ENCODE measurements at places on chromosomes 6 and 20.

- DNase-seq, result no peak
These were observed 233.5 kb upstream of the SGK1 start for GRCh38 chr6:134551245-134551960.

GRCh38 chr6:30091577-30092381, 16.2 kb upstream of the RNF39 start:
- DNase-seq, result no peak

DNA sequence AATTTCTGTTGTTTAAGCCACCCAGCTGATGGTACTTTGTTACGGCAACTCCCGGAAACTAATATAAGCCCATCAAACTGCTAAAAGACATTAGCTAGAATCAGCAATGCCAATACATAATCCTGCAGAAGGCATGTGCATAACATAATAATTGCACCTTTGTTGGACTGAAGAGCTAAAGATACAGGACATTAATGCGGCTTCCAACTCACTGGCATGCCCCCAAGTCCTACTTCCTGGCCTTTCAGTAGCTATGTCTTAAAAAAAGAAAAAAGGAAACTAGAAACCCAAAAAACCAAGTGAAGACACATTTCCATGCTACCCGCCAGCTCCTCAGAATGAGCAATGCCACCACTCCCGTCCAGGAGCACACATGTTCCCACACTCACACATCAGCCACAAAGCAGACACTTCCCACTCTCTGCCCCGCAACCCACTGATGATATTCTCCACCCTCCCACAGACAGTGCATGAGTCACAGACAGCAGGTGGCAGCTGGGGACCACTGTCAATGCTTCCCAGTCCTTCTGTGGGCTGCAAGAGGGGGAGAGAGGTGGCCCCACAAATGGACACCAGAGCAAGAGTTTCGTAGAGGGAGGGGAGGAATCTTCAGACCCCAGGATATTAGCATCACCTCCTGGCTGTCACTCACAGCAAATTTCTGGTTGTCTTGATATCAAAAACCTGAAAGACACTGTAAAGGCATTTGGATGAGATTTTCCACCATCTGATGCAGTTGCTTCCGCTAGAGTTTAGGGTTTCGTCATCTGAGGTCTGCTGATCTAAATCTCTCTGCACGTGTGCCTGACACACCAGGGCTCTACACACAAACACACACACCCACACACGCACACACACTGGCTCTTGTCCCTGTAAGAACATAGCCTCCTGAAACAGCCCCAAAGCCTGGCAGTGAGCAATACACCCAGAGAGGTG, 32.8 kb downstream of the GFOD1 start:
- DNase-seq, result peak; percentile 57

- no peak for DNase-seq
These were observed 84.1 kb downstream of the SLC23A2 start for GRCh38 chr20:4916971-4917881.

- DNase-seq, result no peak
These were observed 35.0 kb downstream of the BTBD9 start for GRCh38 chr6:38604700-38605099.

DNA sequence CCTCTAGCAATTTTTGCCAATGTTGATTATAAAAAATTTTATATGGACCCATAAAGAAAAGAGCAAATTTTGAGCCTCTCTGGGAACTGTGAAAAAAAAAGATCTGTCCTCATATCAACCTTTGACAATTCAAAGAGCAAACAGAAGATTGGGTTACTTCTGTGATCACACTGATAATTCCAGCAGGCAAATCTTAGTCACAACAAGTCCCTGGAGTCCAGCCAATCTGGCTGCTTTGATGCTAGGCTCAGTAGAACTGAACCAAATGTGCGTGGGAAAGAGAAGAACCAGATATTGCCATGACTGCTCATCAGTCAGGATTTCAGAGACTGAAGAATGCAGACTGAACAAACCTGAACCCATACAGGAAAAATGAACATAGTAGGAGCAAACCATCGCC, 438.4 kb upstream of the FLRT3 start:
- no peak for DNase-seq

DNA sequence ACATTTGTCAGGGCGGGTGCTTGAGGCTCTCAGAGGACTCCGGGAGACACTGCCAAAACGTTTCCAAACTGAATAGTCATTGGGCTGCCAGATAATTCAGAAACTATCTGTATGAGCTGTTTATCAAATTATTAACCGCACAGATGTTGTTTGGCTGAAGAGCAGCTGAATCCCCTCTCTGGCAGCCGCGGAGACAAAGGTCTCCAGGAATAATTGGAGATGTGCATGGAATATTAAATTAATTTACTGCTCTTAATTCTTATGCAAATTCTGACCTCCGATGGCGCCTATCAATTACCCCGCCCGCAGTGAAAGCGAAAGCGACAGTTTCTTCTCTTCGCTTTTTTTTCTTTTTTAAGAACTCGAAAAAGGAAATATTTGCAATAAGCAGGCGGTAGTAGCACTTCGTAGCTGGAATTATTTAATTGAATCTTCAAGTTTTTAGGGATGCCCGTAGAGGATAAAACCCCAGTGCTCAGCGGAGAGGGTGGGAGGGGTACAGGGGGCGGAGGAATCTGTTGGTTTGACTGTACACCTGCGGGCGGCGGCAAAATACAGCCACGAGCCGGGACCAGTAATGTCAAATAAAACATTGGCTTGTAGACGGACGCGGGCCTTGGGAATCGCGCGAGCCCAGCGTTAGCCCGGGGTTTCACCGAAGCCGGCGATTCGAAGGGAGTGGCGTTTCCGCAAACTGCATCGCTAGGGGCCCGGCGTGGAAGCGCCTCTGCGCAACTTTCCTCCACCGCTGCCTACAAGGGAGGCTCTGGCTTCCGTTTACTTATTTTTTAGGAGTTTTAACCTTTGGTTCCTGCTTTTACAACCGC, 6.2 kb downstream of the LINC00237 start:
- DNase-seq, result peak; percentile 55

DNA sequence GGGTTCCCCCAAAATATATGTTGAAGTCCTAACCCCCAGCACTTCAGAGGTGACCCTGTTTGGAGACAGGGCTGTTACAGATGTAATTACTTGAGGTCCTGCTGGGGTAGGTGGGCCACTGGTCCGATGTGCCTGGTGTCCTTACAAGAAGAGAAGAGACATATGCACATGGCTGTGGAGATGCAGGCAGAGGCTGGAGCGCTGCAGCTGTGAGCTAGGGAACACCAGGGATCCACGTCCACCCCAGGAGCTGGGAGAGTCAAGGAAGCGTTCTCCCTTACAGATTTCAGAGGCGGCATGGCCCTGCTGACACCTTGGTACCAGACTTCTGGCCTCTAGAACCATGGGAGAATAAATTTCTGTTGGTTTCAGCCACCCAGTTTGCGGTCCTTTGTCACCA, 11.7 kb upstream of the SLC22A2 start:
- no peak for DNase-seq

GRCh38 chr6:121858310-121858709, 422.9 kb downstream of the GJA1 start:
- DNase-seq, result no peak

DNA sequence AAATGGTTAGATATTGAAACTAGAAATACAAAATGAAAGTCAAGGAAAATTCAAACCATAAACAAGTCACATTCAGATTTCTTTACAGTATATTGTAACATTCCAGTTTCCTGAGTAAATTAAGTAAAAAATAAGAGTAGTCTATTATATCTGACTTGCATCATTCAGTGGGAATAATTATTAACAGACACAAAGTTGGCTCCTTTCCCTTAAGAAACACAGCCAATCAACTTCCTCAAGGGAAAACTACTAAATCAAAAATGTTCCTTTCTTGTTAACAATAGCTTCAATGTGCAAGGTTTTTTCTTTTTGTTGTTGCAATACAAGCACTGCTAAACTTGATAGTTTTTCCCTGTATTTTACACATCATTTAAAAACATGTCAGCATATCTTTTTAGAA, 33.2 kb downstream of the DNAAF9 start:
- no peak for DNase-seq

DNA sequence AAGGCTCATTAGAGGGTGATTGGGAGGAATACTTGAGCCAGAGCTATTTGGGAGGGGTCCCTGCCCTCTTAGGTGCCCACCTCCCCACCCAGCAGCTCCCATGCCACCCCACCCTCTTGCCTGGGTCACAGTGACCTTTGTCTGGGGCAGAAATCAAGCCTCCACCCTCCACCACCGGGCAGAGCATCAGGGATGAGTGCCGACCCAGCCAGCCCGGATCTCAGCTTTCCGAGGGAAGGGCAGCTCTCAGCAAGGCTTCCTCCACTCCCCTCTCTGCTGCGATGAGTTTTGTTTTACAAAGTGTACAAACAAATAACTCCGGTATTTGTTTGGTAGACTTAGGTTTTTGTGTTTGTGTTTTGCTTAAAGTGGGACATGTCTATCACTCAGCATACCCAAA, 136.7 kb upstream of the CST7 start:
- no peak for DNase-seq

DNA sequence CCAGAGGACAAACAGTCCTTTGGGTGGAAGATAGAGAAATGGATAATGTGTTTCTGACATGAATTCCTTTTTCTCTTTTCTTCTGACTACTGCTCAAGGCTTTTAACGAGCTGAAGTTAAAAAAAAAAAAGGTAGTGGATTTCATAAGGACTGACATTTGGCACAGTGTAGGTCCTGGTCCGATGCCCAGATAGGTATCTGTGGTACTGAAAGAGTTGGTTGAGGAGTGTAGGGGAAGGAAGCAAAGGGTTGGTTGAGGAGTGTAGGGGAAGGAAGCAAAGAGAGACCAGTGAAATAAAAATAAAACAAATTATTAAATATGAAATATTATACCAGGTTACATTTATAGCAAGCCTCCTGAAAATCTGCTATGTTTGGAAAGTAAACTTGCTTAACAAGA, 11.8 kb downstream of the UTRN start:
- DNase-seq, result no peak

DNA sequence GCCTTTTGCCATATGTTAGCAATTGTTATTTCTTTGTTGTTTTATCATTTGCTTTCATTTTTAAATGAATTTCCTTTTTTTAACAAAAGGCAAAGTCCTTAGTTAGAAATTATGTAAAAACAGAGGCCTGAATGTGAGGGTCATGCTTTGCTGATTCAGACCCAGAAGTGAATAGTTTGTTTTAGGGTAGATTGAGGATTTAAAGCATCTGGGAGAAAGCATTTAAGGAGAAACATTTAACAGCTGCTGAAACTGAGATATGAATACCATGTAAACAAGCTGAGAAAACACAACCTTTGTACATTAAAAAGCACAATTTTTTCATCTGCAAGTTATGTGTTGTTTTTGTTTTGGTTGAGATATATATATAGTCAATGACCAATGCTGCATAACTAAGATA, 8.0 kb downstream of the HTR1B start:
- DNase-seq, result no peak

DNA sequence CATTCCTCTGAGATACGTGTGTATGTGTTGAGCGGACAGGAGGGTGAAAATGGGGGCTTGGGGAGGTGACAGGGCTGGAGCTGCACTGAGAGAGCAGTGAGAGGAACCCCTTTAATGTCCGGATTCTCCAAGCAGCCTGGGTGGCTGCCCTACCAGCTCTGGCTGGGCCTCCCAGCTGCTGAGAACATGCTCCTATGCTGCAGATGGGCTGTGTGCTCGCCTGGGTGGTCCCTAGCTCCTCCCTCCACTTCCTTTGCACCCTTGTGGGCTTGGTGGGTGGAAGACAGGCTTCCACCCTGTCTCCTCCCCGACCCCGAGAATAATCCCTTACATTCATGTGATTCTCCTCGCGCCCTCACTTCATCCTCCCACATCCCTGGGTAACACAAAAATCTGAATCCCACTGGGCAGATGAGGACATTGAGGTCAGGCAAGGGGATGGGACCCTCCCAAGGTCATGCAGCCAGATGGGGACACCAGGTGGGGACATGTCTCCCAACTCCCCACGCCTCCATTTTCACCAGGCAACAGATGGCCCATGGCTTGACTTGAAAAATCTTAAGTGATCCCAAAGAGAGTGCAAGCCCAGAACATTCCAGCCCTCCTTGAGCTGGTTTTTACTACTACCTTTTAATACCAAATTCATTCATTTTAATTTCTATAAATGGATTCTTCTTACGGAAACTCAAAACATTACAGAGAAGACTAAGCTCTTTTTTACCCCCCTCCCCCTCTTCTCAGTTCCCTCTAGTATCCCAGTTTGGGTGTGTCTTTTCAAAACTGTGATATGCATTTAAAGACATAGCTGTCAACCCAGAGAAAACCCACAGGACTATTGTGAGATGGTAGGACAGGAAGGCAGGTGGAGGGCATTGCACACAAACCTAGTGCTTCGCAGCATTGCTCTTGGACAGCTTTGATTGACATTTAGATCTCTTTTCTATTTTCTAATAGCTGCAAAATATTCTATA, 5.0 kb upstream of the PDRG1 start:
- peak; percentile 13 for DNase-seq

- no peak for DNase-seq
These were observed 35.6 kb downstream of the GNAS start for GRCh38 chr20:58888103-58888502.

DNA sequence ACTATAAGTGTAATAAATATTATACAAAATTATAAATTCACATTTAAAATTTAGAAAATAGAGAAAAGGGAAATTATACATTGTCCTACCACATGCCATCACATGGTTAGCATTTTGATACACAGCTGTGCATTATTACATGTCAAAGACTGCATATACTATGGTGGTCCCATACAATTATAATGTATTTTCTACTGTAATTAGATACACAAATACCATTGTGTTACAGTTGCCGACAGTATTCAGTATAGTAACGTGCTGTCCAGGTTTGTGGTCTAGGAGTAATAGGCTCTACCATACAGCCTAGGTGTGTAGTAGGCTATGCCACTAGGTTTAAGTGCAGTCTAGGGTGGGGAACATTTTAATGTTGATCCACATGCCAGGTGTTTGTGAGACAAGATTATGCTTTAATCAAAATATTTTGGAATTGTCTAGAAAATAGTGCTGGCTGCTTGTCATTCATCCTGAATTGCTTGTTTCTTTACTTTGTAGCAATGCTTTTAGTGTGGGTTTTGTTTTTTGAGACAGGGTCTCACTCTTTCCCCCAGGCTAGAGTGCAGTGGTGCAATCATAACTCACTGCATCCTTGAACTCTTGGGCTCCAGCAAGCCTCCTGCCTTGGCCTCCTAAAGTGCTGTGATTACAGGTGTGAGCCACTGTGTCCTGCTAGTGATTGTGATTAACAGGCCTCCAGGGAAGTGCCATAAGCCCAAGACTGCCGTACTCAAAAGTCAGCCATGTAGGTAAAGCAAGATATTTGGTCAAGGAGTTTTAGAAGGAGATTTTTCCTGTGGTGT, 39.0 kb downstream of the DSTN start:
- no peak for DNase-seq

DNA sequence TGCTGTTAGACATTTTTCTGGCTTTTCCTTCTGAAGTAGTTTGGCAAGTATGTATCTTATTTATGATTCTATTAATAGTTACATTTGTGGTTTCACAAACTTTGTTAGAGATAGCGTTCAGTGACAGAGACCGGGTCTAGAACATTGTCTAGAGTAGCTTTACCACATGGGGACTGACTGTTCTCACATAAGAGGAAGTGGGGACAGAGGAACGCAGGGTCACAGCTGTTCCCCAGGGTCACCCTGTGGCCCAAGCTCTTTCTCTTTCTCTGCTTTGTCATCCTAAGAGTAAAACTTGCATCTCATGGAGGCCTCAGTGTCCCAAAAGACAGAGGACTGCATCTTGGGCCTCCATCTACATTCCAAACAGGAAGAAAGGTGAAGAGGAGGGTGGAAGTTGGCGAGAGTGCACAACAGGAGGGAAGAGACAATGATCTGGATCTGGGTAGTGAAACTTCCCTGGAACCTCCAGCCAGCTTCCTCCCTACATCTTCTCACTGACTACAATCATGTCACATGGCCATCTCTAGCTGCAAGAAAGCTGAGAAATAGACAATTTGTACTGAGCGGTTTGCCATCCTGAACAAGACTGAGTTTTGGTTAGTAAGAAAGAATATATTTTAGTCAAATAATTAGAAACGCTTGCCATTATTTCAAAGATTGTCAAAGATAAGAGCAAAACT, 645.8 kb upstream of the ARID1B start:
- DNase-seq, result peak; percentile 51

Data from GM12865 (cell line).